GM18507 (cell line): ENCODE measurements at places on chromosomes 6 and 20.

- no peak for DNase-seq
These were observed 548.2 kb downstream of the QKI start for GRCh38 chr6:163962627-163963117.

GRCh38 chr6:31681135-31681671 is 336 bp upstream of the LY6G5C start:
- no peak for DNase-seq

DNA sequence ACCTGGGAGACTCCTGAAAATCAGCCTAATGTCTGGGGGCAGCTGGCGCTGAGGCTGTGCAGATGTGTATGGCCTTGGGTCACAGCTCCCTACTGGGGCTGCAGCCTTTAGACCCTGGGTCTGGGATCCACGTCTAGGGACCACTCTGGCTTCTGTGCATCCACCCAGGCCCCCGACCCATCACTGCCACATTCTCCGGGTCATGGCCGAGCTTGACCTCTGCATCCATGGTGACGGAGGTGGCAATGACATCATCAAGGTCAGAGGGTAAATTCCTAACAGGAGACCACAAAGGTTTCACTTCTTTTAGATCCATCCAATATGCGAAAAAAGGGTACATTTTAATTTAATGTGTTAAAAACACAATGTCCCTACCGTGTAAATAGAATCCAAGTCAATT is 14.5 kb upstream of the PCMTD2 start:
- DNase-seq = no peak

DNA sequence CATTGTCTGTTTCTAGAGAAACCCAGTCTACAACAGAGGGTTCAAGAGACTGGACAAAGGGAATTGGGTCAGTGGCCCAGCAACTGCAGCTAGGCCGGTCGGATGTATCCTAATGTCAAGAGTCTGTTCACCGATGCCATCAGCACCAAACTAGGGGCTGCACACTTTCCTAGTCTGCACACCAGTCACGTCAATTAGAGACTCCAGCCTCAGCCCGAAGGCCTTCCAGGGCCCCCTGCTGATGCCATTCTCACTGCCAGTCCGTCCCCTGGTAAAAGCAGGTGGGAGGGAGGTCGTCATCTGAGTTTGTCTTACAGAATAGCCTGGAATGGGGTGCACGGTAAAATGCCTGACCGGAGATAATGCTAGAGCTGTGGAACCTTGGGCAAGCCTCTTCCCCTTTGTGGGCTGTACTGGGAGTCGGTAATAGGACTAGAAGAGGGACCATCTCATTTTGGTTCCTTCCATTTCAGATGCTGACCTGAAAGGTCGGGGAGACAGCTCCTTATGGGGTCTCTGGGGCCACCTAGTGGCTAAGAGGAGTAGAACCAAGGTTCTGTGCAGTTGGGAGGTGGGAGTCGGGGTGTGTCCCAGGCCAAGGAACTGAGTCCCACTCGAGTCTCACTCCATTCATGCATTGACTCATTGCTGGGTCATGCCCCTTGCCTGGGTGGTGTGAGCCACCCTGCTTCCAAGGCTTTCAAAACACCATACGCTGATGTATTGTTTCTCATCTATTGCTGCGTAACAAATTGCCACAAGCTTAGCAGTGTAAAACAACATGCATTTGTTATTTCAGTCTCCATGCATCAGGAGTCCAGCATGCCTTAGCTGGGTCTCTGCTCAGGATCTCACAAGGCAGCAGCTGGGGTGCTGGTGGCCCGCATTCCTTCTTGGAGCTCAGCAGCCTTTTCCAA is 5.1 kb downstream of the SOX12 start:
- no peak for DNase-seq

GRCh38 chr20:9051508-9051907 is 17.4 kb upstream of the PLCB4 start:
- DNase-seq = no peak
